Tracheal epithelial cell (primary cell): ENCODE measurements at places on chromosomes 1 and 21. TPM values are rescaled to one million over a fixed set of nuclear protein-coding genes. Genes with fewer than 3 reads are reported as not detected.

TGFBR3 gene
- total RNA-seq, result 0.72 and 1.7 TPM in 2 replicates

BARHL2 gene
- not detected in 2 replicates for total RNA-seq

DISP3 gene
- under 0.01 and 1.2 TPM in 2 replicates for total RNA-seq

BMP8A gene
- not detected in 2 replicates for total RNA-seq

LCE1A gene
- total RNA-seq, result not detected in 2 replicates

BSND gene
- total RNA-seq, result not detected in 2 replicates

CACNA1S gene
- total RNA-seq, result not detected in 2 replicates

CAMK2N1 gene
- total RNA-seq, result 6.2 and 10.8 TPM in 2 replicates

PITHD1 gene
- 45.1 and 59.9 TPM in 2 replicates for total RNA-seq

OR2L8 gene
- not detected in 2 replicates for total RNA-seq

MSH4 gene
- 0.21 and 0.24 TPM in 2 replicates for total RNA-seq

CD5L gene
- not detected in 2 replicates for total RNA-seq

OR2L3 gene
- total RNA-seq, result not detected in 2 replicates

PTPN14 gene
- 32.0 and 37.9 TPM in 2 replicates for total RNA-seq

CLCA1 gene
- total RNA-seq, result 0.21 TPM in 1 of 2 replicates, not detected in the other

MLLT11 gene
- total RNA-seq, result 1.9 and 4.6 TPM in 2 replicates

DUSP23 gene
- 78.2 and 107 TPM in 2 replicates for total RNA-seq
